ENCODE measurements at places on chromosomes 2 and 18.

DNA sequence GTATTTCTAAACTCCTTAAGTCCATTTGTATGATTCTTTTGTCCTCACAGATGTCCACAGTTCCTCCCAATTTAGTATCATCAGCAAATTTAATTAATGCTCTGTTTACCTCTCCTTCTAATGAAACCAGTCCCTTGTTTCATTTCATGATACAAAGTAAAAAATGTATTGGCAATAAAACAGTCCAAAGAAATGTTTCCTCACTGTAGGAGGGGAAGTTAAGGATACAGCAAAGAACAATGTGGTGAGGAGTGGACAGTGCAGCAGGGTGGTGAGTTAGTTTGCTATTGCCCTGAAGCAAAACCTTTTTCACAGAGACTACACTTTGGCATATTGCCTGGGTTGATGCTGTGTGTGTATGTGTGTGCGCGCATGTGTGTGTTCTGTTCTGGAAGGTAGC is 401.5 kb downstream of the ARHGAP15 start:
- DNase-seq, result no peak

GRCh38 chr2:200705305-200706041 is 106.2 kb upstream of the BZW1 start:
- DNase-seq, result no peak

GRCh38 chr2:144516981-144517865 is 2.7 kb downstream of the ZEB2 start:
- no peak for DNase-seq

DNA sequence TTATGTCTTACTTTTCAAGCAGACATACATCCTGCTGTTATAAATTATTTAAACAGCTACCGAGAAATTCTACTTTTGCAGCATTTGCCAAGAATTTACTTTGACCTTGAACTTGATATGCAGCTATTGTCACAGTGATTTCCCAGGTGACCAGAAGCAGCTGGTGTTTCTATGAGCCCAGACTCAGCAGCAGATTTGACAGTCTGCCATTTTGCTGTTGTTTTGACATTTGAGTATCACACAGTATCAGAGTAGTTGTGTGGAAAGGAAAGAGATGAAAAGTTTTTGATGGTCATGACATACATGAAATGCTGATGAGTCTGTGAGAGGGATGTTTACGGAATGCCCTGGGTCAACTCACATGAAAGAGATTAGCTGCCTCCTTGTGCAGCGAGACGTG is 6.6 kb upstream of the CCDC195 start:
- DNase-seq, result no peak

- DNase-seq, result no peak
These were observed 59.1 kb downstream of the SAP130 start for GRCh38 chr2:127968610-127969339.

DNA sequence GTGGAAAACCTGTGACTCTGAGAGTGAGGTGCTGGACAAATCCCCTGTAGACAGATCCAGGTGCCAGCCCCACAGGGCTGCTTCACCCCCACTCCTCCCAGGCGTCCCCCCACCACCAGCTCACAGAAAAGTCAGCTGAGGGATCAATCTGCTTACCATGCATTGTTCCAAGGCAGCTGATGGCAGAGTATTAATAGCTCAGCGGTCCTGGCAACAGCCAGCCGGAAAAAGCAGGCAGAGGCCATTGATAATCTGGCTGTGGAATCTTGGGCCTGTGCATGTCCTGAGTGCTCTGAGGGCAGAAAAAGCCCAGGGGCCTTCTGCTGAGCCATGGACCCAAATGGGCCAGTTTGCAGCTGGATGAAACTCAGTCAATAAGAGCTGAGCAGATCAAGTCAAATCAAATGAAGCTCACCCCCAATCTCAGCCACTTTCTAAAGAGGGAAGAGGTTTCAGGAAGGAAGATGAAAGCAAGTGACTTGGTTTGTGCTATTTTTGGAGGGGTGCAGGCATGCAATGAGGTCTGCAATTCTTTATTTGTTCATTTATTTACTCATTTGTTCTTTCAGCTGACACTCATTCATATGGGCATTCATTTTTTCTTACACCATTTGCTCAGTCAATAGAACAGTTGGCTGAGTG is 63.4 kb downstream of the GYPC start:
- no peak for DNase-seq

DNA sequence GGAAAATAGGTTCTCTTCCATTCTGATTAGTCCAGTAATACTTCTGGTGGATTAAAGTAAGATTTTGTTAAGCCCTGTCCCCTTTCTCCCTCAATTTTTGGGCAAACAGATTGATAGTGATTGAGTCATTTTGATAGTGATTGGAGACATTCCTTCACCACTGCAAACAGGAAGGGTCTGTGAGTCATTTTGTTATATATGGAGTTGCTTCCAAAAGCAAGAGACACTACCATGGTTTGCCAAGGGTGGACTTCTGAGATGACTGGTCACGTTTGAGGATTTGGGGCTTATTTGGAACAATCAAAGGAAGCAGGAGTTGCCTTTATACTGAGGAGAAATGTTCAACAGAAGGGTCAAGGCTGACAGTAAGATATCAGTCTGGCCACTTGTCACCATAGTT is 249.9 kb downstream of the PARD3B start:
- no peak for DNase-seq

- no peak for DNase-seq
These were observed 100.9 kb upstream of the SERTAD2 start for GRCh38 chr2:64754570-64754969.

DNA sequence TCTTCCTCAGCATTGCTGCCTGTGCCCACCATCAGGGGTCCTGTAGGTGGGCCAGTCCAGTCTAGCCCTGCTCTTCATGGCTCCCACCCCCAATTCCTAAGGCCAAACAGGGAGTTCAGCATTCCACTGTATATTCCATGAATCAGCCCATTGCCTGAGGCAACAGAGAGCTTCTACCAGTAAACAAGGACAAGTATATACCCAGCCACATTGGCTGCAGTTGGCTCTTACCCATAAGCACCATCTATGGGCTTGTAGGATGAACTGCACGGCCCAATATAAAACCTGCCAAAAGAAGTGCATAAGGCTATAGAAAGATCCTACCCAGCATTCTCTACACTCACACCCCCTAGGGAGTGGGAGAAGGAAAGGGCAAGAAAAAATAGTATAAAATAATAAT is 95.1 kb upstream of the SALL3 start:
- no peak for DNase-seq

DNA sequence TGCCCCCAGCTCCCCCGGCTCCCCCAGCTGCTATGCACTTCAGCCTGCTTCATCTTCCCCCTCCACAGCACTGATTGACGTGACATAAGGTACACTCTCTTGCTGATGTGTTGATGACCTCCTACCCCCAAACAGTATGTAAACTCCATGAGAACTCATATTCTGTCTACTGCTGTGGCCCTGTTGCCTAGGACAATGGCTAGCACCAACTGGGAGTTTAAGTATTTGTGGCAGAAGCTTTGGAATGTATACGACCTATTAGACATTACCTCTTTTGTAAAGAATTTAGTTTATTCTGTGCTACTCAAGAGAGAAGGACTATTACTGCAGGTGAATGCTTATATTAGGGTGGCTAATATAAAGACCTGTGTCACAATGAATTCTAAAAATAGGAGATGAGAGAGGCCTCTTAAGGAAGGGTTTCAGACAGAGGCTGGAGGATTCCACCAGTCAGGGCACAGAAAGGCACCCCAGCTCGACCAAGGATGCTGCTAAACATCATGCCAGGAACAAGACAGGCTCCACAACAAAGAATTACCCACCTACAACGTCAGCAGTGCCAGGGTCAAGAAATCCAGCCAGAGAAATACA is 60.6 kb downstream of the CABYR start:
- DNase-seq, result no peak

DNA sequence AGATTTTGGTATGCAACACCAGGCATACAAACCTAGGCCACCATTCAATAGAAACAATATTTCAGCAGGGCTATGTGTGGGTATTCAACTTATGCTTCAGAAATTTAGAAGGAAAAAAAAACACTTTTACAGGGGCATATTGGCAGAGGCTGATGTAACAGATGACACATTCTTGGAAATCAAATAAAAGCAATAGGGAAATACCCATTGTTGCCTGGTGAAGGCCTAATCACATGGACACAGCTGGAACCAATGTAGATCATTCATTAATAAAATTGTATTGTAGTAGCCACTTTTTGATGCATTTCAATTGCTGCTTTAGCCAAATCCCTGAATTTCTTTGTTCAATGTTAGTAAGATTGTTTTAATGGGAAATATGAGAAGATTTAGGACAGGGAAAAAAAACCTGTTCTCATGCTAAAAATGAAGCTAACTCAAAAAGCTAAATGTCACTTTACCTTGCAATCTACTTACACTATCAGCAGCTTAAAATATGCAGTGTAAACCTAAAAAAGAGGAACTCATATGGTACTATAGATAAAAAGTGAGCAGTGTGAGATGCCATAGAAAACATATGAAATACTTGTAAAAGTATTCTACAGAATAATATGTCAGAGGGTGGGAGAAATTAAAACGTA is 289.4 kb downstream of the ZEB2 start:
- DNase-seq, result no peak

- no peak for DNase-seq
These were observed 231.0 kb downstream of the INSIG2 start for GRCh38 chr2:118319271-118319684.

DNA sequence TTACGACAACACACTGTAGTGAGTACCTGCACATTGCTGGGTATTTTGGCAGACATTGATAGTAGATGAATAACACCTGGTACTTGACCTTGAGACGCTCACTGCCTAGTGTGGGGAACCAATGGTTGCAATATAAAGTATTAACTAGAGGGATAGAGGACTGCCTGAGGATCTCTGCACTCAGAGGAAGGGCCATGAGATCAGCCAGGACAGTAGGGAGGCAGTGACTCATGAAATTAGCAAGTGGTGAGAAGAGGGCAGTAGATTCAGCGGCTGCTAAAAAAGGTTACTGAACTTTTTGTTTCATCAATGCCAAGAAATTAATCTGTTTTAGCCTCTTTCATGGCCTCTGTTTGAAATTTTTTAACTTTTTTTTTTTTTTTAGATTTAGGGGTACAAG is 250.8 kb upstream of the TCF4 start:
- DNase-seq, result no peak

- no peak for DNase-seq
These were observed 191.3 kb downstream of the SLC39A10 start for GRCh38 chr2:195848119-195848899.

DNA sequence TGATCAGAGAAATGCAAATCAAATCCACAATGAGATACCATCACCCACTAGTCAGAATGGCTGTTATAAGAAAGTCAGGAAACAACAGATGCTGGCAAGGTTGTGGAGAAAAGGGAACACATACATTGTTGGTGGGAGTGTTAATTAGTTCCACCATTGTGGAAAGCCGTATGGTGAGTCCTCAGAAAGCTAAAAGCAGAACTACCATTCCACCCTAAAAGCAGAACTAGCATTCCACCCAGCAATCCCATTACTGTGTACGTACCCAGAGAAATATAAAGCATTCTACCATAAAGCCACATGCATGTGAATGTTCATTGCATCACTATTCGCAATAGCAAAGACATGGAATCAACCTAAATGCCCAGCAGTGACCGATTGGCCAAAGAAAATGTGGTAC is 60.7 kb downstream of the ANKRD62 start:
- DNase-seq, result no peak

DNA sequence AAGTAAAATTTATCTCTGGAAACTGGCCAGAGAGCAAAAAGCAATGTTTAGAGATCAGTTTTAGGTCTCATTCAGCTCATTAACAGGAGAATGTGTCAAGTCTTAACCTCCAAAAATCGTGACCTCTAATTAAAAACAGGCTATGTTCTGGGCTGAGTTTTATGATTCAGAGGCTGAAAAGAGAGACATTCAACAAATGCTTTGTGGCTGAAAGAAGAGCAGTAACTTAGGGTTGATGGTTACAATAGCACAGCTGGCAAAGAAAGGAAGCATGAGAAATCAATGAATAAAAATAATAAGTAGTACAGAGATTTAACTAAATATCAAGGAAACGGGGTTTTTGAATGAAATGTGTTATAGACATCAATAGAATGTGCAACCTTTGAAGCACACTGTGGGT is 13.1 kb downstream of the TGIF1 start:
- DNase-seq, result no peak

GRCh38 chr2:217791551-217791950 is 211.2 kb downstream of the TNS1 start:
- DNase-seq, result no peak

- no peak for DNase-seq
These were observed 316 bp downstream of the GRP start for GRCh38 chr18:59220164-59220783.

- no peak for DNase-seq
These were observed 125.0 kb downstream of the LPIN1 start for GRCh38 chr2:11871421-11871820.

DNA sequence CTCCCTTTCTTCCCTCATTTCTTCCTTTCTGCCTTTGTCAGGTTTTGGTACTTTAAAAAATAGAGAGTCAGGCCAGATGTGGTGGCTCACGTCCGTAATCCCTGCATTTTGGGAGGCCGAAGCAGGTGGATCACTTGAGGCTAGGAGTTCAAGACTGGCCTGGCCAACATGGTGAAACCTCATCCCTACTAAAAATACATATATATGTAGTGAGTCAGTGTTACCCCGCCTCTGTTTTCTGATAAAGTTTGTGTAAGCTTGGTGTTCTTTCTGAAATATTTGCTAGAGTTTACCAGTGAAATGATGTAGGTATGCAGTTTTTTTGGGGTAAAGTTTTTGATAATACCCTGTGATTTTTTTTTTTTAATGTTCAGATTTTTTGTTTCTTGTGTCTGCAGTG is 58.8 kb downstream of the DGKD start:
- DNase-seq, result no peak

DNA sequence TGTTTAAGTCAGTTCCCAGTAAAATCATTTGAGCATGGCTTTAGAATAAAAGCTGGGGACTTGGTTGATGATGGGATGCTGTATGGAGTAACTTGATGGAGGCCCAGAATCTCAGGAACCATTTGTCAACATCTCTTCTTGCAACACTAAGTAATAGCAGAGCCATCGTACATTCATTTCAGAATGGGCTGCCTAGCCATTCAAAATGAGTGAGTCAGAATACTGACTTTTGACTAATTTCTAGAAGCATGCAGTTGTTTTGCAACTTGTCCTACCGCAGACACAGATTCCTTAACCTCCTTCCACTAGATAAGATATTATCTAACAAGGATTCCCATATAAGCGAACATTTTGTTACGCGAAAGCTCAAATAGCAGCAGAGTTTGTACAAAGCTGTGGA is 229.5 kb downstream of the CNTNAP5 start:
- no peak for DNase-seq

GRCh38 chr2:113867571-113867970 is 22.3 kb upstream of the ACTR3 start:
- DNase-seq, result no peak

GRCh38 chr18:46414863-46415262 is 242.2 kb downstream of the LOXHD1 start:
- DNase-seq, result no peak
